ENCODE measurements at places on chromosomes 7 and 10.

DNA sequence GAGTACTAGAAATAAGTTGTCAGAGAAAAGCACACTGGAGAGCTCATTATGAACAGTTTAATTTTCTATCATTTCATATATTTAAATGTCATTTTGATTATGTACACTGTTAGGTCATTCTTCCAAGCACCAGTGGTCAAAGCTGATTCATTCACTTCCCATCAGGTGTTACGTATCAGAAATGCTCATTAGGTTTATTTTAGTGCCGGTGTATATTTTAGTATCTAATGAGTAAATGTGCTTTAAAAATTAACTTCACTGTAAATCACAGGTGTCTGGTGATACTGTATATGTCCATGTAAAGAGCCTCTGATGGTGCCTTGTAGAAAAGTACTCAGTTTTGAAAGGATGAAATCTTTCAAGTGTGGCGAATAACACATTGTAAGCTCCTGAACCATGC is 3.5 kb downstream of the DMTF1 start:
- no peak for DNase-seq

GRCh38 chr7:150337179-150337578 is 4.2 kb downstream of the RARRES2 start:
- DNase-seq: no peak

DNA sequence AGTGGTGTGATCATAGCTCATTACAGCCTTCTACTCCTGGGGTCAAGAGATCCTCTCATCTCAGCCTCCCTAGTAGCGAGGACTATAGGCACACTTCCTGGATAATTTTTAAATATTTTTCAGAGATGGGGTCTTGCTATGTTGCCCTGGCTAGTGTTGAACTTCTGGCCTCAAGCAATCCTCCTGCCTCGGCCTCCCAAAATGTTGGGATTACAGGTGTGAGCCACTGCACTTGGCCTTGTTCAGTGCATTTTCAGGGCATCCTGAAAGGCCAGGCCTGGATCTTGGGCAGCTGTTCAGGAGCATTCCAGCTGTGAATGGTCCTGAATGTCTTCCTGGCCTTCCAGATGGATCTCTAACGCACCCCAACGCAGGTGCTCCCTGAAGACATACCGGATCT is 95.7 kb downstream of the PFKFB3 start:
- no peak for DNase-seq

DNA sequence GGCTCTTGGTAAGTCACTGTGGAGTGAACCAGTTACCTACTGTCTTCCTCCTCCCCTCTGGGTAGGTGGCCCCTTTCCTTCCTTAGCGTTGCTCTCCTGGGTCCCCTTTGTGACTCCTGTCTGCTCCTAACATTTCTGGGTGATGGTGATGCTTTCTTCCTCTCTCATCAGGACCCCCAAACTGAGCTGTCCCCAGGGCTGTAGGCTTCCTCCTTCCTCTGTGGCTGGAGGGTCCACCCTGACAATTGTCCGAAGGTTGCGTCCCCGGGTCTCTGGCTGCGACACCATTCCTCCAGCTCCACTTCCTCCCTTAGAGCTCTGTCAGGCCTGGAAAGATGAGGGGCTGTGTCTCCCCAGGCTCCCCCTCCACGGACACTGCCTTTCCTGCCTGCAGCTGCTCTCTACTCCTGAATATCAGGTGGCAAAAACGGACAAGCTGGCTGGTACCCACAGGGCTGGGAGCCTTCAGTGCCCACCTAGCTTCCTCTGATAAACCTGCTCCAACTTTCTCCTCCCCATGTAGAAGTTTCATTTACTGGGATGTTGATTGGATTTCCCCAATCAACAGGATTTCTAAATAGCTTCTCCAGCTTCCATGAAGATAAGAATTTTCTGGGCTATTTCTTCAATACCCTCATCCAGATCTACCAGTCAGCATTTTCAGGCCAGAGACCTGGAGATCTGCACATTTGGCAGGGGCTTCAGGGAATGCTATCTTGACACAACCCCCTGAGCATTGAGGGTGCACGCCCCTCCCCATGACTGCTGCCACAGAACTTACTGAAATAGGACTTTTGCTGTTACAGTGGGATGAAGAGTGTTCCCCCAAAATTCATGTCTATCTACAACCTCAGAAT is 506.5 kb downstream of the TCERG1L start:
- no peak for DNase-seq
